ENCODE measurements at places on chromosomes 3 and 15.
A peak's percentile ranks its signal among the peaks of the same experiment; 100 is the strongest.

DNA sequence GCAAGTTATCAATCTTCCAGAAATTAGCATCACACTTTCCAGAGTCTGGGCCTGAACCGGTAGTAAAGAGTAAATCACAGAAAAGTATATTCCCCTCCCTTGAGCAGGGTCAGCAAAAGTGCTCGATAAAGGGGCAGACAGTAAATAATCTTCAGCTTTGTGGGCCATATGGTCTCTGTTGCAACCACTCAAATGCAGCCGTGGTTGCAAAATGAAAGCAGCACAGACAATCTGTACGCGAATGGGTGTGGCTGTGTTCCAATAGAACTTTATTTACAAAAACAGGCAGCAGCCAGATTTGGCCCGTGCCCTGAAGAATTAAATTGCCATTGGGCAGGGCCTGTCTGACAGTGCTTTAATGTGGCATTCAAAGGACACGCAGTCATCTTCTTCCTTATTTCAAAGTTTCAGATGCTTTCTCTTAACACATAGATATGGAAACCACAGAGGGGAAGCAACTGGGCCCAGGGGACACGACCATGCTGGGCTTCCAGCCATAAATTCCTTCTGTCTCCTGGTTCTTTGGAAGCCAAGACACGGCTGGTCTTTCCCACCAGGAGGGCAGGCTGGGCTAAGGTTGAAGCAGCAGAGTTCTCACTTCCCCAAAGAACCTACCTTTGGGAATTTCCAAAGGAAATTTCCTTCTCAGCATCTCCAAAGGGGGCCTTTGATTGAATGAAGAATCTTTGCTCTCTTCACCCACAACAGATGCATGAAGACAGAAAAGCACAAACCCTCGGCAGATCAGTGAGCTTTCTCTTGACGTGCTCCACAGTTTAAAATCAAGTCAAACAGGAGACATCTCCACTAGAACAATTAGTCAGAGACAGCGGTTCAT lies 489.8 kb upstream of the PROK2 start:
- no peak for DNase-seq
- peak overlapping the region; percentile 35 for H3K4me3 ChIP-seq
- H3K36me3 ChIP-seq = no peaks in the 10 kb centered on the region
- no peaks in the 10 kb centered on the region for H3K27me3 ChIP-seq
- H3K4me1 ChIP-seq = peaks cover 47% of the 10 kb centered on the region

DNA sequence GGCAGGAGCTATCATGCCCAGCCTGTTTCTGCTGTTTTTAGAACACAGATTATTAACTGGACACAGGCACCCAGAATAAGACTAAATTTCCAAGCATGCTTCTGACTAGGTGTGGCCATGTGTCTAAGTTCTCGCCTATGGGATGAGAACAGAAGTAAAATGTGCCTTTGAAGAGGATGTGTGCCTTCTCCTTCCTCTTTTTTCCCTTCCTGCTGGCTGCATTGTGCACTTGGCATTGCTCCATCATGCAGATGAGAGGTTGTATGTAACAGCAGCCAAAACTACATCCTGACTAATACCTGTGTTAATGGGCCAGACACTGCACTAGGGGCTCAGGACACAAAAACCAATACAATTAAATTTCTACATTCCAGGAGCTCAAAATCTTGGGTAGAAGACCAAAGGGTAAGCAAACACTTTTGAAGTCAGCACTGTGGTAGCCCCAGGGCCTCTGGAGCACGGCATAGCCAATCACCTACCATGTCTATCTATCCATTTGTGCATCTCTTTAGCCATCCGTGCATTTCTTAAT lies 40.9 kb upstream of the RNU6-1 start:
- H3K4me1 ChIP-seq = peaks cover 31% of the 10 kb centered on the region
- H3K4me3 ChIP-seq = no peak overlapping the region
- no peak overlapping the region for H3K27ac ChIP-seq
- no peak for DNase-seq

DNA sequence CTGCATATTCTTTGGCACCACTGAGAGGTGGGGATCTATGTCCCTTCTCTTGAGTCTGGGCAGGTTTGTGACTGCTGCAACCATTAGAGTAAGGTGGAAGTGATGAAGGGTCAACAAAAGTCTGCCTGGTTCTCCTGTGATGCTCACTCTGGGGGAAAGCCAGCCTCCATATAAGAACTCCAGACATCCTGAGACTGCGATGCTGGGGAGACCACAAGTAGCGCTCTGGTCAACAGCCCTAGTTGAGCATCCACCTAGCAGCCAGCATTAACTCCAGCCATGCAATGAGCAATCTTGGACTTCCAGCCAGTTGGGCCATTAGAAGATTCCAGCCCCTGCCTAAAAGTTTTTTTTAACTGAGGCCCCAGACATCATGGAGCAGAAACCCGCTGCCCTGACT lies 62.8 kb downstream of the SCN11A start:
- no peak overlapping the region for H3K4me3 ChIP-seq
- H3K4me1 ChIP-seq = peaks cover 12% of the 10 kb centered on the region
- peaks cover 12% of the 10 kb centered on the region for H3K27me3 ChIP-seq
- no peaks in the 10 kb centered on the region for H3K36me3 ChIP-seq
- H3K27ac ChIP-seq = no peak overlapping the region

DNA sequence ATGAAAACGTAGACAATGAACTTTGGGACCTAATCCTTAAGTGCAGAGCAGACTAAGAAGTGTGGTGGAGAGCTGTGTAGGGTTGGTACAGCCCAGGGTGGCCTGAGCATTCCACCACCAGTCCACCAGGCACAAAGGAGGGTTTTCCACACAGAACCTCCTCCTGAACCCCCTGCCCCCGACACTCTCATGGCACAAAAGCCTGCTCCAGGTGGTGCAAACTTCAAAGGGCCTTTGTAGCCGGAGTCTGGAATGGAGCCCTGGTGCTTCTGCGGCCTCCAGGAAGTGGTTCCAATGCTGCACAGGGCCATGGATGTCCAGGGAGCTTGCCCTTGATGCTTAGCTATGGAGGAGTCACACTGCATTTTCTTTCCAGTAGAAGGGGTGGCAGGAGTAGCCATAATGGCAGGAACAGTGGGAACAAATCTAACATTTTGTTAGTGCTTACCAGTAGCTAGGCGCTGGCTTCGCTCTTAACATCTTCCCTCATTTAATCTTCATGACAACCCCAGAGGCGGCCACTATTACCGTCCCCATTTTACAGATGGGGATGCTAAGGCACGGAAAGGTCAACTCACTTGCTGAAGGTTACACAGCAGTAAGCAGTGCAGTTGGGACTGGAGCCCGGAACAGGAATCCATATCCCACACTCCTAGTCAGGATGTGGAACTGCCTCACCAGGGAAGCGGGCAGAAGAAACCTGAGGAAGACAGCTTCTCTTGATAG lies 68.6 kb downstream of the LRIG1 start:
- peaks cover 16% of the 10 kb centered on the region for H3K36me3 ChIP-seq
- no peak overlapping the region for H3K4me3 ChIP-seq
- peaks cover 43% of the 10 kb centered on the region for H3K4me1 ChIP-seq
- no peak for DNase-seq

DNA sequence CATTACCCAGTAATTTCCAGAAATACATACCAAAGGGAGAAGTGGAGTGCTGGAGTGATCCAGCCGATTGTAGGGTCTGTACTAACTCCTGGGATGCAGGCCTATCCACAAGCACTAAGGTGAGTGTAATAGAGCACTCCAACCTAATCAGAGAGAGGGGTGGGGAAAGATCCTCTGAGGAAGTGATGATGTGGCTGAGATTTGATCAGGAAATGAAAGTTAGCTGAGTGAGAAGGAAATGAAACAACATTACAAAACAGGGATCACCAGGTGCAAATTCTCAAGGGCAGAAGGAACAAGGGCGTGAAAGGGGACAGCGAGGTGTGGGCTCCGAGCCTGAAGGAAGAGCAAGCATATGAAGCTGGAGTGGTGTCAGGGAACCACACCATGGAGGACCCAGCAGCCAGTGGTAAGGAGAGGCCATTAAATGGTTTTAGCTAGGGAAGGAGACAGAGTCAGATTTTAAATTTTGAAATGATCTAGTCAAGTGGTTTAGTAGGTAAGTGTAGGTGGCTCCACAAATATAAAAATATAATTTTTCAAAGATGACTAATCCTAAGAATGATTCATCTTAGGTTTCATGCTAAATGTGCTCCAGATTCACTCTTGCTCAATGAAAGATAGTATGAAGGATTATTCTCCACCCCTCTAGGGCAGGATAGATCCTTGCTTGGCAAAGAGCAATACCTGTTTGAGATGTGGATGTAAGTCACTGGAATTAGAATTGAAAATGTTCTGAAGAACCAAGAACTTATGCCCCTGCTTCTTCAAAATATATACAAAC lies 348.7 kb downstream of the TBL1XR1 start:
- DNase-seq = no peak
- no peak overlapping the region for H3K4me3 ChIP-seq
- H3K4me1 ChIP-seq = no peaks in the 10 kb centered on the region
- H3K27ac ChIP-seq = no peak overlapping the region
- no peaks in the 10 kb centered on the region for H3K36me3 ChIP-seq
- H3K27me3 ChIP-seq = peaks cover 8% of the 10 kb centered on the region

DNA sequence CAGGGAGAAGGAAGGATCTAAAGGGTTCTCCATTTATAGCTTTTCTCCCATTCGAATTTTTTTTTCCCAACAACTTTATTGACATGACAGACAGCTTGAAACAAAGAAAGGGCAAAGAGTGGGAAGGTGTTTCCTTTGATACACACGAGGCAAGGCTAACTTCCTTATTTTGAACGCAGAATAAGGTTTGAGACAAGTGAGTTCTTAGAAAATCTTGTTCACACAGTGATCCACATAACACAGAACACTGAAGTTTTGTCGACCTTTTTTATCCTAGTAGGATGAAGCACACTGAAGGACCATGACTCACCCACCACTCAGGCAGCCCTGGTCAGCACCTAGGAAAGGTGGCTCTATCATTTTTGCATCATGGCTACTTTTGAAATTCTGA lies 425.8 kb upstream of the MDFIC2 start:
- H3K4me3 ChIP-seq = no peak overlapping the region
- H3K4me1 ChIP-seq = peaks cover 6% of the 10 kb centered on the region

GRCh38 chr3:157868196-157868595 lies 238.0 kb downstream of the SHOX2 start:
- no peak overlapping the region for H3K27ac ChIP-seq
- H3K27me3 ChIP-seq = peaks cover 2% of the 10 kb centered on the region
- no peak for DNase-seq
- no peaks in the 10 kb centered on the region for H3K36me3 ChIP-seq
